ENCODE measurements at places on chromosomes 2 and 18.

GRCh38 chr18:79912994-79913831 is 38.2 kb downstream of the SLC66A2 start:
- no peak for DNase-seq

DNA sequence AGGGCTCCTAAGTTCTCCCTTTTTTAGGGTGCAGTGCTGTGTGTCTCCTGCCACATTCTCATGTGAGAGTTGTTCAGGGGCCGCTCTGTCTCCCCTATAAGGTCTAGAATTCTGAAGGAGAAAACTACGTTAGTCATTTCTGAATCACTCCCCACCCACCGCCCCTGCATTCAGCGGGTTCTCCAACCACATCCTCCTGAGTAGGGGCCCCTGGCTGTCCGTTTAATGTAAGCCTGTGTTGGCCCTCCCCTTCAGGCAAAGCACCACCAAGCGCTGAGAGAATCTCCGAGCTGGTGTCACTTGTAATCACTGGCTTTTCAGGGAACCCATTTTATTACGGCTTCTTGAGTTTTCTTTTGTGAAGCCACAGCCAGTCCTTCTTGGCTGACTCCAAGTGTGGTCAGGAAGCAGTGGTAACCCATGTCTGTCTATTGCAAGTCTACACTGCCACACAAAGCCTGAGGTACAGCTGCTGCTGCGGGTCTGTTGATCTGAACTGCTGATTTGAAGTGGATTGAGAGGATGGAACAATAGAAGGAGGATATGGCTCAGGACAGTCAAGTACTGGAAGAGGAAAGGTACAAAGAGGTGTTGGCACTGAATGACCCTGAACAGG is 16.9 kb downstream of the LCT start:
- DNase-seq = peak; percentile 51

GRCh38 chr18:79578396-79579260 is 101.0 kb upstream of the CTDP1 start:
- DNase-seq = no peak

- DNase-seq = no peak
Observed at GRCh38 chr18:55326134-55326533, 261.9 kb downstream of the TCF4 start.

DNA sequence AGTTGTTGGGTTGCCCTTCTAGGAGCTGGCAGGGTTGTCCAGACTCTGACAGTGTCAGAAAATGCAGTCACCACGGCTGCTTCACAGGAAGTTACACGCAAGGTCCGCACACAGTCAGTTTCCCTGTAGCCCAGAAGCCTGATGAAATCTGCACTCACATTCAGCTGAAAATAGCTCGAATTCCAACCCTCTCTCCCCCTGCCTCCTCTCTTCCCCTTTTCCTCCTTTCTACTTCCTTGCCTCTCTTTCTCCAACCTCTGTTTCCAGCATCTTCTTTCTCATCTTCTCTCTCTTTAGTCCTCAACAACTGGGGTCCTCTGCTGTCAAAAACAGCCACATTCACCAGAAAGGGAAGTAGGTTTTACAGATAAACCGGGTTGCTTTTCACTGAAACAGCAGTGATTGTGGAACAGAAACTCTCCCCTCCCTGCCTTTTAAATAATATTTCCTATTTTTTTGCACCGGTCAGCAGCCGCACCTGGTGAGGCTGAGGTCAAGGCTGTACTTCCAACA is 69.3 kb downstream of the BCL11A start:
- DNase-seq = no peak

GRCh38 chr2:174634130-174635014 is 36.8 kb upstream of the WIPF1 start:
- DNase-seq = no peak

DNA sequence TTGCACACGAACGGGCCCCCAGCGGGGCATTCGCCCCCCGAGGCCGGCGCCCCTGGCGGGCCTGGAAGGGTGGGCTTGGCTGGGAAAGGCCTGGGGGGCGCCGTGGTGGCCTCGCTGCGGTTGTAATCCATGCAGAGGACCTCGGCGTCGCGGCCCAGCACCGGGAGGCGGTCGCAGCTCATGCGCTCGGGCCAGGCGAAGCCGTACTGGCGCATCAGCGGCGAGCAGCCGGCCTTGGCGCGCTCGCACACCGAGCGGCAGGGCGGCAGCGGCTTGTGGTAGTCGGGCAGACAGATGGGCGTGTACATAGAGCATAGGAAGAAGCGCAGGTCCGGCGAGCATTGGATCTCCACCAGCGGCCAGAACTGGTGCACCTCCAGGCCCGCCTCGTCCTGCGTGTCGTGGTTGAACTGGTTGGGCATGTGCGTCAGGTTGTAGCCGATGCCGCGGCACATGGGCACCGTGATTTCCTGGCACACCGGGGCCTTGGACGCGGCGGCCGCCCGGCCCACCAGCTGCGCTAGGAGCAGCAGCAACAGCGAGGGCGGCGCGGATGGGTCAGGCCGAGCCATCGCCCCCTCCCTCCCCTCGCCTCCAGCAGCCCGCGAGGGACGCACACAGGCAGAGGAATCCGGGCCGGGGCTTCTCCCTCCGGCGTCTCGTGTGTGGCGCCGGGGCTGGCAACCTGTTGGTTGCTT is 1.4 kb downstream of the FZD5 start:
- no peak for DNase-seq

All from NCI-H345 (cell line).